ENCODE measurements at places on chromosomes 5 and 9. TPM values are rescaled to one million over a fixed set of nuclear protein-coding genes. Genes with fewer than 3 reads are reported as not detected.
A peak's percentile ranks its signal among the peaks of the same experiment; 100 is the strongest.

ZNF366 gene
- 4.2 TPM for polyA plus RNA-seq

CCDC127 gene
- 15.4 TPM for polyA plus RNA-seq

DMAC1 gene
- 70.0 TPM for polyA plus RNA-seq

RNF208 gene
- polyA plus RNA-seq = 5.3 TPM

PTGS1 gene
- 3.8 TPM for polyA plus RNA-seq

ANKRD18A gene
- 2.5 TPM for polyA plus RNA-seq

DEPDC1B gene
- polyA plus RNA-seq = 9.8 TPM

DNA sequence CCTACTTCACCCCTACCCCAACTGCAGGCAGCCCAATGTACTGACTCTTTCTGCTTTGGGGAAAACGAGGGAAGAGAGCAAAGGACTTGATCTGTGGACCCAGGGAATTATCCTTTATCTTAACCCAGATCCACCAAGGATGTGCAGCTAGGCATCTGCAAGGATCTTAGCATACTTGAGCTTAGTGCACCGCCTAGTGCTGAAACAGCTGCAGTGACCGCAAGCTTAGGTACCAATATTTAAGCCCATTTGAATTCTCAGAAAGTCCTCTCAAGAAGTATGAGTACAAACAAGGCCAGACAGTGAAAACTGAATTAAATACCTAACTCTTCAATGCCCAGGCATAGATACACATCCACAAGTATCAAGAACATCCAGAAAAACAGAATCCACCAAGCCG, 576.7 kb upstream of the ADAMTS16 start:
- DNase-seq = no peak

DNA sequence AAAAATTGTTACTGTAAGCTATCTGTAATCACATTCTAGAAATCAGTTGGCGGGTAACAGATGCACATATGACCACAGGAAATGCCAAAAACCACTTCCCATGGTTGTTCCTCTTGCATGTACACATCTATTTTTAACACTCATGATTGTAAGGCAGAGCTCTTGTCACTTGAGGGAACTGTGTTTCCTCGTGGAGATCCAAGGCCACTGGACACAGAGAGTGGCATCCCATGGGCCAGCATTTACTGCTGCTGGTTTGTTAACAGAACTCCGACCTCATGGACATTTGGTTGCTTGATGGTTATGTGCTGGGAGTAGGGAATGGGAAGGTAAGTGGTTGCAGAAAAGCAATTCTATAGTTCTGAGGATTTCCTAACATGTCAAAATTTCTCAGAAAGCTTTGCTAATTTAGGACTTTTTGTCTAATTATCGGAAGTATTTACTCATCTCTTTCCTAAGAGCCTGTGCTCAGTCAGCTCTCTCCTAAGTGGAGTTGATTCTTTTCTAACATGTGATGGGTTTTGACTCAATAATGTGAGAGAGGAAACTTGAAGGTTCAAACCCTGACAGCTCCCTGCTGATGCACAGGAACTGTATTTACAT, 202.0 kb upstream of the NR3C1 start:
- peak; percentile 34 for DNase-seq

DNA sequence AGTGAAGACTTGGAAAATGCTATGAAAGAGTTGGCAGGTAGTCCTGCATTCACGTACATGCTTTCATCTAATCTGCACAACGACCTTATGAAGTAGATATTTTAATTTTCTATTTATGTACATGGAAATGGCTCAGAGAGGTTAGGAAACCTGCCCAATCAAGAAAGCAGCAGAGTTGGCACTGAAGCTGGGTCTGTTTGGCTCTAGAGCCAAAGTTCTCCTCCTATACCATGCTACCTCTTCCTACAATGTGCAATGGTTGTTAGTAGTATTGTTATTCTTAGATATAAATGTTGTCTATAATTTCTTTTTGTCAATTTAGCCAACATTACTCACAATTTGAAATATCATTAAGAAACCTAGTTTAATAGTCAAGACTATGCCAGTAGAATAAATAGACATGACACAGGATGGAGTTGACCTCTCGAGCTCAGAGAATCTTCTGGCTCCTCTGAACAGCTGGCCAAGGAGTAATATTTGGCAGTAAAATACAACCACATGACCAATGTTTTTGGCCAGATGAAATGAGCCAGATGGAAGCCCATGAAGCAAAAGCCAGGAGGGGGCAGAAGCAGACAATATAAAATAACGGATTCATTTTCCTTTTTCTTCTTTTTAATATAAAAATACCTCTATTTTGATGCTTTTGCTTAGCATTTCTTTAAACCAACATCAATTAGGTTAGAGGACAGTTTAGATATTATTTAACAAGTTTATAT, 542.3 kb downstream of the PDE4D start:
- peak; percentile 73 for DNase-seq

- peak; percentile 73 for DNase-seq
These were observed 236.2 kb downstream of the SYK start for GRCh38 chr9:91037511-91038482.

- no peak for DNase-seq
These were observed 211.9 kb upstream of the TRIM32 start for GRCh38 chr9:116475201-116475600.

DNA sequence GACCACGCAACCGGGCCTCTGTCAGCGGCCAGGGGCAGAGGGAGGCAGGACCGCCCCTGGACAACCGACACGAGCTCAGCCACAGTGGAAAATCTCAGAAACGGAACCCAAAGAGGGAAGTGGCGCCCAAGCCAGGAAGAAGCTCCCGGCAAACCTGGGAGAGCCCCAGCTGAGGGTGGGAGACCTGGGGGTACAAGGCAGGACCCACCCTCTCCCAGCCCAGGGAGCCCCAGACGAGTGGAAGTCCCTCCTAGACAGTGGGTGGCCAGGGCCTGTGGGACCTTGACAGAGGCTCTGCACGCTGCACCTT, 3.0 kb downstream of the SLC12A7 start:
- DNase-seq = no peak

DNA sequence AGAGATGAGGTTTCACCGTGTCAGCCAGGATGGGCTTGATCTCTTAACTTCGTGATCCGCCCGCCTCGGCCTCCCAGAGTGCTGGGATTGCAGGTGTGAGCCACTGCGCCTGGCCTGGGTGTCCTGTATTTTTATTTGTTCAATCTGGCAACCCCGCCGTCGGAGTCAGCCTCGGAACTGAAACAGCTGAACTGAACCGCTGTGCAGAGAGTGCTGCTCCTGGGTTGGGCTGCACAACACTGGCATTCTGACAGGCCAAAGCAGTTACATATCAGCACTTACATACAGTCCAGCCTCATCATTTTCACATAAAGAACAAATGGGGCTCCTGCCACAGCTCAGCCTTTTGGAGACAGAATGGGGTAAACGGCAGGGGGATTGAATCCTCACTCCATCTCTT, 185.6 kb downstream of the C9orf50 start:
- DNase-seq = no peak

- no peak for DNase-seq
These were observed 3.9 kb upstream of the BTNL9 start for GRCh38 chr5:181035991-181036815.

DNA sequence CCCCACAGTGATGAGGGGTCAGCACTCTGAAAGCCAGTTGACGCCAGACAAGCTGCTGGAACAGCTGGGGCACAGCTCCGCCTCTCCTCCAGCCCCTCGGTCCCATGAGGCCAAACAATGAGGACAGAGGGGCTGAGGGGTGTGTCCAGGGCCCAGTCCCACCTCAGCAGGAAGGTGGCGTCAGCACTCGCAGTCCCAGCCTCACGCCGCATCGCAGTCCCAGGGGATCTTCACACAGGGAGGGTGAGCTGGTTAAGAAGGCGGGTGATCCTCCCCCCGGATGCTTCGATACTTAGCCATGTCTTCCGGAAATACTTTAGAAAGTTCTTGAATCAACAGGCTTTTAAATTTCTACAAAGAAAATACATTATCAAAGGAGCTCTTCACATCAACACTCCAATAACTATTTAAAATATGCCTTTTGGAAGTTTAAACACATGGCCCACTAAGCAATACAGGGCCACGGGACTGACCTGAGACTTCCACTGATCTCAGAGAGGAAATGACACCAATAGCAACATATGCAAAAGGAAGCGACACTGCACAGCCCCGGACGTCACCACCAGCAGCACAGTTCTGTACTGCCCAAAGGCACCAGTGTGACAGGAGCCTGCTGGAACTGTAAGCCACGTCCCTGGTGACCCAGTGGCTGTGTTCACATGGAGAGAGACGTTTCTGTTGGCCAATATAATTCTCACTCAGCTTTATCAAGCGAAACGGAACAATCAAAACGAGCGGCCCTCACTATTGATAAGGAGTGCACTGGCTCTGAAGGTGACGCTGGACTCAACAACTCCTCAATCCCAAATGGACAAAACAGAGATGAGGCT, 5.9 kb downstream of the MED10 start:
- no peak for DNase-seq

- DNase-seq = no peak
These were observed 58.9 kb downstream of the DOCK2 start for GRCh38 chr5:169695919-169696490.

DNA sequence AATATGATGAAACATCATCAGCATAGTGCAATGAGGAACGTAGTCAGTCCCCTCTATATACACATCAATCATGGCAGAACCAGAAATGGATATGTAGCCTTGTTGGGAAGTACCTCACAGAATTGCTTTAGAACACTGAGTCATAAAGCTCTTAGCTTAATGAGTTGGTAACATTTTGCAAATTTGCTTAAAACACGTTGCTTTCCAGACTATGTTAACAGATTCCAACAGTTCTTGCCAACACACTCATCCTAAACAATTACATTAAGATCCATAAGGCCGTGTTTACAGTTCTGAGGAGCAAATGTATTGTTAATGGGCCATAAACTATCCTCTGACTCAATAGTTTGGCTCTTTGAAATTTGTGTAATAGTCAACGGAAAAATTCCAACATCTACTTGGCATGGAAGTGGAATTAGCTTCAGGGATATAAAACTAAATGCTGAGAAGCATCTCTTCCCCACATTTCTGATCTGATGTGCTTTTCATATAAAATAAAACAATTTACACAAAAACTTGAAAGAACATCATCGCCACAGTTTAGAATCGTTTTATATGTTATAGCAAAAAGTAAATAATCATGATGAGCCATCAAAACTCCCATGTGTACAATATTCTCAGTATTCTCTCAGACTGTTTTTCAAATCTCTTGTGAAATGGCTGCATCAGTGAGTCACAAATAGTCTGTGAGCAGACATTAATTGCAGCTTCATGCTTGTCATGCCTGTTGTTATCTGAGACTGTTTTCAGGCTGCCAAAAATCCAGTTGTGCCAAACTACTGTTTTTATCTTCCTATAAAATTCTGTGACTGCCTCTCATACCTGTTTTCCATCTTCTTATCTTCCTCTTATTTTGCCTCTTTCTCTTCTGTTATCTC, 291.9 kb downstream of the COX7C start:
- DNase-seq = no peak

- no peak for DNase-seq
These were observed 28.7 kb upstream of the MEGF9 start for GRCh38 chr9:120742951-120743416.

DNA sequence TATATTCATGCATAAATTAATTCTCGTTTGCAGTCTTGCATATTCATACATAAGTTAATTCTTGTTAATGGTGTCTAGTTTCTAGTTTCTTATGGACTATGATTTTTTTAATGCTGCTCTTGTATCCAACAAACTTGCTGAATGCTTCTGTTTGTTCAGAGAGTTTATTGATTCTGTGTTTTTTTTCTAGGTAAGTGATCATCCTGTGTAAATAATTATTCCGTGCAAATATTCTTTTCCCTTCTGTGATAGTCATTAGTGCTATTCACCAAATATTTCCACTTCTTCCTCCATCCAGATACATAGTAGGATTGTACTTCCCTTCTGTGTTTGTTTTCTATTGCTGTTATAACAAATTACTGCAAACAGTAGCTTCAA, 35.8 kb upstream of the SHISAL2B start:
- DNase-seq = no peak

GRCh38 chr9:124370896-124371582, 44.2 kb downstream of the PSMB7 start:
- DNase-seq = no peak

DNA sequence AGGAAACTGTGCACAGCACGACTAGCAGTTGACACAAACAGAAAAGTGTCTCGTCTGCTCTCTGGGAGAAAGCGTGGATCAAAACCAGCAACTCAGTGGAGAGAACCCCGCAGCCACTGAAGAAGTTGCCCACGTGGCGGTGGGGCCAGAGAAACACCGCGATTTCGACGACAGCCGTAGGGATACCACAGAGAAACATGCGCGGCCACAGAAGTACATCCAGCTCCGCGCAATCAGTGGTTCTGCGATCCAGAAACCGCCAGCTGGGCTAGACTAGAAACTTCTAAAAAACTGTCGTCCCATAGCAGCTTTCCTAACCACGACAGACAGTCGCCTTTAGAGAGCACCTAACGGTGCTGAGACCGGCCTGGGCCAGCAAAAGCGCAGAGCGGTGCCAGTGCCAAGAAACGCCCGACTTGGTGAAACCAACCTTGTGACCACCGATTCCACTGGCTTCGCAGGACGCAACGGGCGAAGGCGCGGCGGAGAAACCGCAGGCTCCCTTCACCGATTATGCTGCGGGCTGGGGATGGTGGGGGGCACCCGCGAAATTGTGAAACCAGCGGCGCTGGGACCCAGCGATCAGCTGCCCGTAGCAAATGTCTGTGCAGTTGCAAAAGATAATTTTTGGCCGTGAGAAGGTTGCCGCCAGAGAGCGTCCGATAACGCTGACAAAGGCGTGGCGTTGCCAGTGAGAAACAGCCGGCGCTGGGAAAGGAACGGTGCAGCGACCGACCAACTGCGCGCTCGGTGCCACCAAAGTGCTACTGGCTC, 2.7 kb upstream of the ANXA2R start:
- DNase-seq = peak; percentile 73

GRCh38 chr5:52893105-52893504, 96.0 kb upstream of the ITGA2 start:
- peak; percentile 80 for DNase-seq

GRCh38 chr9:123548741-123549545, 192.9 kb downstream of the CRB2 start:
- DNase-seq = no peak

DNA sequence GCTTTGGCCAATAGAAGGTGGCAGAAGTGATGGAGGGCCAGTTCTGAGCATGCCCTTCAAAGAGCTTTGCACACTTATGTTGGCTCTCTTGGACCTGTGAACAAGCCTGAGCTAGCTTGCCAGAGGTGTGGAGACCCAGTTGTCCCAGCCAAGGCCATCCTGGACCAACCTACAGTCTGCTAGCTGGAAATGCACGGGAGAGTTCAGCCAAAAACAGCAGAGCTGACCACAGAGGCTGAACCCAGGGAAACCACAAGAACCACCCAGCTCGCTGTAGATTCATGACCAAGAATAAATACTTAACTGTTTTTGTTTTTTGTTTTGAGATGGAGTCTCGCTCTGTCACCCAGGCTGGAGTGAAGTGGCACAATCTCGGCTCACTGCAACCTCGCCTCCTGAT, 65.4 kb upstream of the HAND1 start:
- DNase-seq = no peak

DNA sequence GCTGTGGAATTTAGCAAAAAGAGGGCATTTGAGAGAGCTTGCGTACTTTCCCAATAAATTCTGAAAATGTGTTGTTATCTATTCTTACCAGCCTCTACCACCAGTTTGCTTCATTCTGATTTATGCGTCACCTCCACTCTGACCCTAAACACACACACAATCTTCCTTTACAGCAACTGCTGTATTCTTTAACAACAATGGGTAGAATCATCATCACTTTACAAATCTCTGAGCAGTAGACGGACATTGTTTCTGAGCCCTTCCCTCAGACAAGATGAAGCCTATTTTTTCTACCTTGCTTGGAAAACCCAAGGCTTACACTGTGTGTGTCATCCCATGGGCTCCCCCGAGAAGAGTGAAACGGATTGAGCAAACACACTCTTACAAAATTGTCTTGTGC, 83.1 kb upstream of the RASA1 start:
- DNase-seq = no peak

Measured in left lung (tissue), 14 donors.